ENCODE measurements at places on chromosomes 5 and 9.

GRCh38 chr5:15510831-15511230, 10.9 kb downstream of the FBXL7 start:
- DNase-seq = peak; percentile 80

- no peak for DNase-seq
Measured at GRCh38 chr5:68180121-68181038, 35.2 kb upstream of the PIK3R1 start.

GRCh38 chr5:124700333-124700732, 46.1 kb downstream of the ZNF608 start:
- DNase-seq = no peak

- no peak for DNase-seq
Measured at GRCh38 chr5:74536658-74537057, 103.9 kb downstream of the ENC1 start.

GRCh38 chr5:69188811-69189161, 597 bp upstream of the CENPH start:
- no peak for DNase-seq

GRCh38 chr9:101114317-101114716, 85.8 kb downstream of the PLPPR1 start:
- DNase-seq = no peak

GRCh38 chr9:4592886-4593285, 69.2 kb upstream of the PLPP6 start:
- DNase-seq = no peak

DNA sequence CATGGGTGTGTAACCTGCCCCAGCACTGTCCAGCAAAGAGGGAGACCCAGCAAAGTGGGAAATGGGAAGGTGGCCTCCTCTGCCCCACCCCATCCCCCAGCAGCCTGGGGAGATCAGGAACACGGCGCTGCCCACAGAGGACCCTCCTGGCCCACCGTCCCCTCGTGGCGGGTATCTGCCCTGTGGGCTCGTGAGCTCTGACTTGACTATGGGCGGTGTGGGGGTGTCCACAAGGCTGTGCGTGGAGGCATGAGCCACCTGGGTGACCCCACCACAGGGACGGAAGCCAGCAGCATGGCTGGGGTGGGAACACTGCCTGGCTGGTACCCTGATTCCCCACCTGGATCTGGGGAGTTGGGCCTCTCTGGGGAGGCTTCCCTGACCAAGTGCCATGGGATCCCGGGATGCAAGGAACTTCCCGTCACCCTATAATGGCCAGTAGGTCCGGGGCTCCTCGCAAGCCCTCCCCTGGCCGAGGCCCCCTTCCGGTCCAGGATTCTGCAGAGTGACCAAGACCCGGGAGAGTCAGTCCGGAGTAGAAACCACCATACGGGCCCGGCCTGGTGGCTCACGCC, 29.3 kb upstream of the SLC6A19 start:
- DNase-seq = no peak

- no peak for DNase-seq
Measured at GRCh38 chr9:136426787-136427186, 12.9 kb downstream of the INPP5E start.

GRCh38 chr9:83932011-83932410, 10.8 kb upstream of the KIF27 start:
- no peak for DNase-seq

DNA sequence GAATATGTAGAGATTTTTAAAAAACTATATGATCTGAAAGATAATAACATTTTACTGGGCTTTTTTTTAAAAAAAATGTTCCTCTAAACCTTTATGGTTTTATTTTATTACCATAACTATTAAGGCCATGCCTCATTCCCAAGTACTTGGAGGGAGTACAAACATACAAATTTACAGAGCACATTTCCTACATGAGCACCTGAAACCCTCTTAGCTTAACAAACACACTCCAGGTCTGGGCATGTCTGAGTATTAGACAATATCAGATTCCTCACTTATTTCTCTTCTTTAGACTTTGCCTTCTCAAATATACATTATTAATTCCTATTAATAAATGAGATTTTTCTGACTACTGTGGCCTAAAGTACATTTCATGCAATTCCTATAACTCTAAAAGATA, 319.2 kb downstream of the SLCO4C1 start:
- no peak for DNase-seq

DNA sequence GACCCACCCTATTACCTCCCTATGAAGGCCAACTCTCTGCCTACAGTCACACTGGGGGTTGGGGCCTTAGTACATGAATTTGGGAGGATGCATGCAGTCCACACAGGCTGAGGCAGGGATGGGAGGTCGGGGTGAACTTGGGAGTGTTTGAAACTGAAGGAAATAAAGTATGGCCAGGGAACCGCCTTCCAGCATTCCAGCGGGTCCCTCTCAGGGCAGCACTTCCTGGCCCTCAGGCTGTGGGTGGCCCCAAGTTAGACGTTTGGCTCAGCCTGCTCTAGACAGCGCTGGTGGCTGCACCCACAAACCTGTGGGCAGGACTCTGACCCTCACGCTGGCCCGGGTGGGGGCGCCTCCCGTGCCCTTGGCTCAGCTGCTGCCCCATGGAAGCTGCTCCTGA, 74.3 kb downstream of the UBE2QL1 start:
- no peak for DNase-seq

GRCh38 chr5:163578652-163579051, 73.2 kb downstream of the MAT2B start:
- DNase-seq = no peak

DNA sequence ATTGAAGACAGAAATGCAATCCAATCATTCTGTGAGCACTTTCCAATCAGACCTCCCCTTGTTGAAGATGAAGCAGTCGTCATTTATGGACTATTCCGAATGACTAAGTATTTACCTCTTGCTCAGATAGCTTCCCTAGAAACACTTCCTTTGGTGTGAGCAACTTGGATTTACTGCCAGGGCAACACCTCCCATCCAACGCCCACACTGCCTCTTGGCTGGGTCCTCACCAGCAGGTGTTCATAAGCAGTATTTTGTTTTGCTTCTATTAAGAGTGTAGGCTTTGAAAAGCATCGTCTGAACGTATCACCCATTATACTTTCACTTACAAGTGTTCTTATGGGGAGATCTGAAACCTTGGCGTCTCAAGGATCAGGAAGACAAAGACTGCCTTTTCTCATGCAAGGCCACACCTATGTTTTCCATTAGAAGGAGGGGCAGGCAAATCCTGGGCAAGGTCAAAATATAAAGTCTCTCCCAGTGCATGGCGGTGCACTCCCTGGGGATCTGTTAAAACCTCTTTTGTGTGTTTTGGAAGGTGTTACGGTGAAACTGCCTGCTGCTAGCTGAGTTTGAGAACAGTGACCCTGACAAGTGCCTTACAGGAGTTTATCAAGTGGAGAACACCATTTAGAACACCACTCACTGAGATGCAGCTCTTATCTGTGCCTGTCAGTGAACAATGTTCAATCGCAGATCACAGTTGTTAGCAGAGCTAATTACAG, 10.6 kb upstream of the MARCHF3 start:
- no peak for DNase-seq

DNA sequence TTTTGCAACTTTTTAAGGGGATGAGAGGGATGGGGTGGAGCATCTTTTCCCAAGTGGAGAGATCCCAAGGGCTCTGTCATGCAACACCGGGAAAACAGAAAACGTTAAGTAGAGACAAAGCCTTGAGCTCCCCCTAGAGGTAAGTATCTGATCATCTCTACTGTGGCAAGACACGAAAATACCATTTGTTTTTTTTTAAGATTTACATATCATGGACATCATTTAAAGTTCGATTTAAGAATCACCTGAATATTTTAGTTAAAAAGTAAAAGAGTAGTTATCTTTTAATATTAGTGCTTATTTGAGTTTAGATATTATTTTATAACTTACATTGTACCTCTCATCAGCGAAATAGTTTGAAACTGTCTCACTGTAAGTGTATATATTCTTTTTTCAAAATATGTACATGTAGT, 200.4 kb downstream of the LRRC70 start:
- DNase-seq = peak; percentile 42

- no peak for DNase-seq
Measured at GRCh38 chr5:14591548-14591947, 10.0 kb downstream of the OTULINL start.

GRCh38 chr9:26939955-26940711, 6.9 kb downstream of the PLAA start:
- no peak for DNase-seq

- DNase-seq = no peak
Measured at GRCh38 chr9:91814753-91815152, 135.3 kb downstream of the ROR2 start.

- DNase-seq = no peak
Measured at GRCh38 chr5:15002173-15002572, 130.6 kb upstream of the ANKH start.

DNA sequence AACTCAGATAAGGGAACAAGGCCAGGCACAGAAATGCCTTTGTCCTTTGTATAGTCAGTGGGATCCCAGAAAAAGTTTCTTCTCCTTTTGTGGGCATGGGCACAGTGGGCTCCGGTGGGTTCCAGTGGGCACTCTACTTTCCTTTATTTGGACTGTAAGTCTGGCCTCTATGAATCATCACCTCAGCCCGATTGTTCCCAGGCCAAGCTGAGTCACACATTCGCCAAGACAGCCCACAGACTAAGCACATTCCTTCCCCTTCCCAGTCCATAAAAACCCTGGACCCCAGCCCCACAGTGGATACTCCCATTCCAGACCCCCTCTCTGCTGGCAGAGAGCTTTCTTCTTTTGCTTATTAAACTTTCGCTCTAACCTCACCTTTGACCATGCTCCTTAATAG, 165.0 kb downstream of the FBXL17 start:
- DNase-seq = no peak

- no peak for DNase-seq
Measured at GRCh38 chr5:128339585-128339984, 198.5 kb downstream of the FBN2 start.

DNA sequence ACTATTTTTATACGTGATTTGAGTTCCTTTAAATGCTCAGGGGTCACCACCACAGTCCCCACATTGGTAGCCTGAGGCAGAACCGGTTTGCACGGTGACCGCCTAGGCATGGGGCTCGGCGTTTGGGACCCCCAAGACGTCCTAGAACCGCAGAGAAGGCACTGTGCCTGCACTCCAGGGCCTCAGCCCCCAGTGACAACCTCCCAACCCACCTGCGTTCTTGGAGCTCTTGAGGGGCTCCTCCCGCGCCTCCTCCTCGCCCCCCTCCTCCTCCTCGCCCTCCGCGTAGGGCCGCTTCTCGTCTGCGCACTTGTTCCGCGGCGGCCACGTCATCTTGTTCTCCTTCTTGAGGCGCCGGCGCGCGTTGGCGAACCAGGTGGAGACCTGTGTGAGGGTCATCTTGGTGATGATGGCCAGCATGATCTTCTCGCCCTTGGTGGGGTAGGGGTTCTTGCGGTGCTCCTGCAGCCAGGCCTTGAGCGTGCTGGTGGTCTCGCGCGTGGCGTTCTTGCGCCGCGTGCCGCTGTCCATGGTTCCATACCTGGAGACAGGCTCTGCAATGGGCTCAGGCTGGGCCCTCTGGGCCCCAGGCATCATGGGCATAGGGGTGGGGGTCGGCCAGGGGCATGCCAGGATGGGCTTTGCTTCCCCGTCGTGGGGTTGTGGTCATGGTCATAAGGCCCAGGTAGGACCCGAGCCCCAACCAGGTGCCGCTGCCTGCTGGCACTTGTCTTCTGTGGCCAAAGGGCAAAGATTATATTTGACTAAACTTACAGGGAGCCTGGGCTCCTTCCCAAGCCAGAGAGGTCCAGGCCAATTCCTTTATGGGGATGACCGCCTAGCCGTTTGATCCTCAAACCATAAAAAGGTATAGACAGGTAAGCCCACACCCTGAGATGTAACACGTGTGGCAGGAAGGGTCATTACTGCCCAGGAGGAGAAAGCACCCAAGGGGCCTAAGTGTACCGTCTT, 3.1 kb downstream of the IRX4 start:
- DNase-seq = no peak

GRCh38 chr9:33197279-33198152, 30.4 kb upstream of the B4GALT1 start:
- DNase-seq = no peak

- DNase-seq = no peak
Measured at GRCh38 chr9:130780415-130780814, 54.6 kb upstream of the ABL1 start.

GRCh38 chr9:30522486-30522885, 1862.0 kb upstream of the ACO1 start:
- DNase-seq = no peak

DNA sequence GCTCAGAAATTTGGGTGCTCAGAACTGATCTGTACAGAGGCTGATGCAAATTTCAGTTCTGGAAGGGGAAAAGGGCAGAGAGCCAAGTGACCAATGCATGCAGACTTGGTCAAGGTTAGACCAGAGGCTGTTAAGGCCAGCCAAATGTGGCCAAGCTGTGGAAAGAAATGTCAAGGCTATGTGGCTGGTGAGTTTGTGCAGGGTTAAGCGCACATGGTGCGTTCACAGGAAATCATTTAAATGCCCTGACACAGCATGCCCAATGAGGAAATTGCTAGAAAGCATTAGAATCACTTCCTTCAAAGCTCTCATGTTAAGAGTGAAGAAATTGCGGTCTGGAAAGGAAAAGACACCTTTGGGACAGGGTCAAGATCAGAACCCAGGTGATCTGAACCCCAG, 58.0 kb downstream of the PTPN3 start:
- no peak for DNase-seq

GRCh38 chr5:132480042-132480441, 10.5 kb downstream of the IRF1 start:
- no peak for DNase-seq

GRCh38 chr9:36862206-36863145, 171.6 kb downstream of the PAX5 start:
- DNase-seq = peak; percentile 7

DNA sequence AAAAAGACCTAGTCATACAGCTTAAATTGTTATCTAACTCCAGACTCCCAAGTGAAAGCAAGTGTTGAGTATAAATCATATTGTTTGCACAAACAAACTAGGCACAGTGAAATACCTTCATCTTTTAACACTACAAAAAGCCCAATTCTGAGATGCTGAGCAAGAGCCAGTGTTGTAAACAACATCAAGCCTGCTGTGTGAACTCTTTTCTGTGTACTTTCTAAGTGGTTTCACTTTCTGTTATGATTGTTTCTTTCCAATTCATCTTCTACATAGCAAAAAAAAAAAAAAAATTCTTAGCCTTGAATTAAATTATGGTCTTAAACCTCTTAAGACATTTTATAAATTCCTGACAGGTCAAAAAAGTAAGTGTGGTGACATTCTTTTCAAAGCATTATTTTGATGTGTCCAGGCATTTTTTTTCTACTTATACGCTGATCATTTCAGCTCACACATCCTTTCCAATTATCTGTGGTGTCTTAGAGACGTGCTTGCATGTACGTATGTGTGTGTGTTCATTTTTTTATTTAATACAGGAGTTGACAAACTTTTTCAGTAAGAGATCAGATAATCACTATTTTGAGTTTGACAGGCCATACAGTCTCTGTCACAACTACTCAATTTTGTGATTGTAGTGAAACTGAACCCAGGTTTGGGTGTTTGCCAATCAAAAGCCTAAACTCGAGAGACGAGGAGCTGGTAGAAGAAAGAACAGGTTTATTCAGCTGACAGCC, 556.1 kb downstream of the CDH9 start:
- DNase-seq = no peak

GRCh38 chr9:88818495-88819201, 172.6 kb upstream of the S1PR3 start:
- peak; percentile 89 for DNase-seq

All from fibroblast of gingiva (primary cell).